NCI-H1930 (cell line): ENCODE measurements at places on chromosomes 13 and 19.

DNA sequence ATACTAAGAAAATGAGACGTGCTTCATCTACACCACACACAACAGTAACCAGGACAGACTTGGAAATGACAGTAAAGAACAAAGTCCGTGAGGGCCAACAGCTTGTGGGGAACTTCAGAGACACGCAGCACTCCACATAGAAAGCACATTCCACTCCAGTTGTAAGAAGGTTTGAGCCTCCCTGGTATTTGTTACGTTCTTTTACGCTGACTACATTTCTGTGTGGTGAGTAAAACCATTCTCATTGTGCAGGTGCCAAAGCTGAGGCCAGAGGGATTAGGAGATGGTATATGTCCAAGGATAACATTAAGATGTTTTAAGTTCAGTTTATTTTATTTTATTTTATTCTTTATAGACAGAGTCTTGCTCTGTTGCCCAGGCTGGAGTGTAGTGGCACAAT is 1189.9 kb downstream of the UQCRFS1 start:
- DNase-seq, result no peak

DNA sequence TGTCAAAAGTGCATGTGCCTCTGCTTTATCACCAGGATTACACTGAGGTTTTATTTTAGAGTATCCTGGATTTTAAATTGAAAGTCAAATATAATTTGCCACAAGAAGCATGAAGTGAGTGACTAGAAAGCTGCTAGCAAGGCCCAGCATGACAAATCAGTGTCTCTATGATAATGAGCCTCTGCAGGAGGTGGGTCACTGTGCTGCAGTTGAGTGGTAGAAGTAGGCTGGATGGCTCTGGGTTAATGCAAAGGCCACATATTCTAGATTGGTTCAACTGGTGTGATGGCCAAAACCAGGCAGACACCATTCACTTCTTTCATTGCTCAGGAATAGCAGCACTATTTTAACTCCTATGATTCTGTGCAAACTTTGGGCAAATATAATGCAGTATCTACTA is 491.5 kb downstream of the OLFM4 start:
- DNase-seq, result no peak

- DNase-seq, result no peak
These were observed 102.3 kb upstream of the ABCC4 start for GRCh38 chr13:95403349-95404140.

GRCh38 chr13:57629821-57630235 is 1.7 kb upstream of the PCDH17 start:
- peak; percentile 29 for DNase-seq

- no peak for DNase-seq
These were observed 337.0 kb upstream of the SLC10A2 start for GRCh38 chr13:103403148-103403740.

DNA sequence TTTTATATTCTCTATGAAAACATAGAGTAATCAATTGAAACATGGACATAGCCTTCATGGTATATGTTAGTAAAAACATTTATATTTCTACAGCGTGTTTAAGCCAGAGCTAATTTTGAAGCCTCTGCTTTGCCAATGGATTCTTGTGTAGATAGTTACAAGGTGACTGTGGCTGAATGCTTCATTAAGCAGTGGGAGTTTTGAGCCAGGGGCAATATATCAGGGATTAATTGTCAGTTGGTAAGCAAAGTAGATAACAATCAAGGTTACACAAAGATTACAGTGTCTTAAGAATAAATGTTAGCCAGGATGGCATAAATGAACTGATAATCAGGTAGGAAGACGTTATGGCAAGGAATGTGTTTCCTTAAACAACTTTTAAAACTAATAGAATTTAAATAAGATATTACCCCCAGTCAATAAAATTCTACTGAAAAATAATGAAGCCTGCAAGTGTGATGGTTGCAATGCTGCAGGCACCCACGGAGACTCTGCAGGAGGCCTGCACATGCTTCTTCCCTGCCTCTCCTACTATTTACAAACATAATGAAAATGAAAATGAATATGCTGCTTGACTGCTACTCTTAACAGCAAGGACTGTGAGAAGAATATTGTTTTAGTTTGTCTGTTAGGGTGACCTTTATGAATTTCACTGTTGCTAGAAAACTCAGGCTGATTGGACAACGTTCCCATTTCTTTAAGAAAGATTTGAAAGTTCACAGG is 588.5 kb downstream of the GPC5 start:
- no peak for DNase-seq

- no peak for DNase-seq
These were observed 17.5 kb downstream of the ZC3H13 start for GRCh38 chr13:46035066-46035465.

DNA sequence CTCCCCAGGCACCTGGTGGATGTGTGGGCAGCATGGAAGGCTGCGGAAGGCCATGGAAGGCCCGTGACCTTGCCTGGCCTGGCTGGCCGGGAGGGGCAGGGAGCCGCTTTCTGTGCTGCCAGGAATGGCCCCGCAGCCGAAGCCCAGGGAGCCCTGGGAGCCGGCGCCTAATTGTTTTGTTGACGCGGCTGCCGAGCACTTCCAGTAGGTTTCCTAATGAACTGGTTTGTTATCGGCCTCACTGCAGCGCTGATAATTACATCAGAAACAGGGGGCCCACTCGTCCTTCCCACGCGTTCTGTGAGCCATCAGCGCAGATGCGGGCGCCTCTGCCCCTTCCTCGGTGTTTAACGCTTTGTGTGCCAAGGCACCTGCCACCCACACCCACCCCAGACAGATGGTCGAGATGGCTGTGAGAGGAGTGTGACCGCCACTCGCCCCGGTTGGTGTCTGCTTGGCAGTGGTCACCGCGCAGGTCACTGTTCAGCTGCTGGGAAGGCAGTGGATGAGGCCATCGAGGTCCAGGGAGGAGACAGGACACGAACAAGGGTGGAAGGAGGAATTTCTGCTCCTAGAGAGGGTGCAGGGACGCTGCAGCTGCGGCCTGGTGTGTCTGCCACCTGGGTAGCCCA is 124.5 kb downstream of the KDM4B start:
- DNase-seq, result no peak

DNA sequence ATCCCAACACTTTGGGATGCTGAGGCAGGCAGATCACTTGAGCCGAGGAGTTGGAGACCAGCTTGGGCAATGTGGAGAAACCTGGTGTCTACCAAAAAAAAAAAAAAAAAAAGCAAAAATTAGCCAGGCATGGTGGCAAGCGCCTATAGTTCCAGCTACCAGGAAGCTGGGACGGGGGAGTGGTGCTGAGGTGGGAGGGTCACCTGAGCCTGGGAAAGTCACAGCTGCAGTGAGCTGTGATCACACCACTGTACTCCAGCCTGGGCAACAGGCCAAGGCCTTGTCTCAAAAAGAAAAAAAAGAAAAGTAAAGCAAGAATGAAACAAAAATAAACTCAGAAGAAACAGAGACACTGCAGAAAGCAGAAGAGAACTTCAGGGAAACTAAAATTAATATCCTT is 31.6 kb downstream of the MTRF1 start:
- no peak for DNase-seq

GRCh38 chr13:71513411-71514033 is 353.5 kb downstream of the DACH1 start:
- no peak for DNase-seq

- DNase-seq, result no peak
These were observed 18.2 kb downstream of the CRX start for GRCh38 chr19:47839913-47840312.

DNA sequence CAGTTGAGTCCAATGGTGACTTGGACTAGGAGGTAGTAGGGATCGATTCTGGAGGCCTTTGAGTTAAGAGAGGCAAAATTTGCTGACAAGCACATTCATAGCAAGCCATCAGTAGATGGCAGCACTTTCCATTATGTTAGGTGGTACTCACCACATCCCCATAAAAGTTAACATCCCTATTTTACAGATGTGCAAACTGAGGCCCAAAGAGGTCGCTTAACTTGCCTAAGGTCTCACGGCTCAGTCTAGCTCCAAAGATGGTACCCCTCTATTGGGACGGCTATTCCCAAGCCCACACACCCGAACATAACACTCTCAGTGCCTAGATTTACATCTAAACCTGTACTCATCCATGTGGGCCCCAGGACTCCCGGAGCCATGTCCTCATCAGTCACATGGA is 21.5 kb upstream of the FOSB start:
- no peak for DNase-seq

DNA sequence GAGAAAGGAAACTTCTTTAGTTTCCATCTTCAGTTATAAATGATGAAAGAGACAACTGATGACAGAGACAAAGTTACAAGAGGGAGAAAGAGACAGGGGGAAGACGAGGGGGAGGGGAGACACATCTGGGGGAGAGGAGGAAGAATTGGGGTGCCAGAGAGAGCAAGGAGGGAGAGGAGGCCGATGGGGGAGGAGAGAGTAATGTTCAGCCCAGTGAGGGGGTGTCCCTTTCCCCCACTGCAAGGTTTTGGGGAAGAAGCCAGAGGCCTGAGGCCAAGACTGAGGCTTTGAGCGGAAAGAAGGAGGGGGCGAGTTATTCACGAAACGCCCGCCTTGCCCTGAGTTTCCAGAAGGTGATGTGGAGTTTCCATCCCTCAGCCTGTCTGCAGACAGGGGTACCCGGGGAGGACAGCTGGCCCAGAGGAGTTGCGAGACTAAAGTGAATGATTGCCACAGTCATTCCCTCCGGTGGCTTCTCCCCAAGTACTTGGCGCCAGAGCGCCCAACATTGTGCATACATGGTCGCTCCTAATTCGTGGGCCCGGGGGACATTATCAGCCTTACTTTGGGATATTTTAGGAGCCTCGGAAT is 558 bp upstream of the PPAN start:
- DNase-seq, result no peak

GRCh38 chr13:110399801-110400200 is 92.7 kb downstream of the COL4A2 start:
- no peak for DNase-seq
